Heart left ventricle (tissue), 16 donors: ENCODE measurements at places on chromosomes 11 and 22.
A peak's percentile ranks its signal among the peaks of the same experiment; 100 is the strongest.

- DNase-seq, result no peak
Observed at GRCh38 chr22:29815580-29815979, 22.5 kb downstream of the ASCC2 start.

GRCh38 chr22:29479417-29480261 lies at the start of gene NEFH:
Gene NEFH, plus strand, starts transcription at chr22:29480218. Its CDS starts 45 bp downstream, at chr22:29480263.
- no peak for DNase-seq

DNA sequence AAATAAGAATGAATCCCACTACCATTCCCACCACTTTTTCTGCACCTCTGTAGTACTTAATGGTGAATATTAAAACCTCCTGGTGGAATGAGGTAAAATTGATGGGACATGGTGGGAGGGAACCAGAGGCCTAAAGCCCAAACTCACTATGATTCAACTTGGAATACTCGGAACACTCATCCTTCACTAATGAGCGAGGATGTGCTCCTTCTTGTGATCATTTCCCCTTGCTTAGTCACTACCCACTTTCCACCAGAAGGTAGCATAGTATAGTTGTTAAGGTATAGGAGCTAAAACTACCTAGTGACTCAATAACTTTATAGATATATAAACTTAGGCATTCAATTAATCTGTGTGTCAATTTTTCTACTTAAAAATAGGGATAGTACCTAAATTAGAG lies 728.9 kb downstream of the OPCML start:
- no peak for DNase-seq

DNA sequence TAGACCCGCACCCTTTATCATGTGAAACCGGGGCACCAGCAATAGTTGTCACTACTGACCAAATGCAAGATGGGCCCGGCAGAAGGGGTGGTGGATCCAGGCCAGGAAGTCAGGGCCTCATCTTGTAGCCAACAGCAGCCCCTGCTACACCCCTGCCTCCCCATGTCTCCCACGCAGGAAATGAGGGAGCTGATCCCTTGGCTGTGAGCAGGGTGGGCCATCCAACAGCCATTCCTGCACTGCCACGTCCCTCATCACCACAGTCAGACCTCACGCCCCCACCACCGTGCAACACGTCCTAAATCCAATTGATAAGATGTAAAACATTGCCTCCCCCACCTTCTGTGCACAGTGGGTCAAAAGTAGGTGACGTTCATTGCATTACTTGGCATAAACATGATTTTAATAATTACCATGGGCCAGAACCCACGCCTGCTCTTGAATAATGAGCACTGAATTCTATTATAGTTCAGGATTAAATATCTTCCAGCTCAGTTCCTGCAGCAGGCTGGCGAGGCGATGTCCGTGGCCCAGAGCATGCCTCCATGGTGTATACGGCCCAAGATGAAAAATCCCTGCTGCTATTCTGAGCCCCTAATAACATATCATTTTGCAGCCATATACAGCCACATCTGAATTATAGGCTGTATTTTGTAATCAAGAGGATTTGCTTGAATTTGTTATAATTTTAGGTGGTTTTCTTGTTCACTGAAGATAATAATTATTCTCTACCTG lies 1373.8 kb downstream of the BRD1 start:
- DNase-seq, result no peak

GRCh38 chr11:42170601-42171000 lies 711.1 kb upstream of the LRRC4C start:
- DNase-seq, result no peak

- no peak for DNase-seq
Observed at GRCh38 chr22:19554834-19555404, 30.7 kb upstream of the CLDN5 start.

GRCh38 chr11:36300650-36301049 lies 4.6 kb downstream of the PRR5L start:
- DNase-seq, result peak; percentile 58

DNA sequence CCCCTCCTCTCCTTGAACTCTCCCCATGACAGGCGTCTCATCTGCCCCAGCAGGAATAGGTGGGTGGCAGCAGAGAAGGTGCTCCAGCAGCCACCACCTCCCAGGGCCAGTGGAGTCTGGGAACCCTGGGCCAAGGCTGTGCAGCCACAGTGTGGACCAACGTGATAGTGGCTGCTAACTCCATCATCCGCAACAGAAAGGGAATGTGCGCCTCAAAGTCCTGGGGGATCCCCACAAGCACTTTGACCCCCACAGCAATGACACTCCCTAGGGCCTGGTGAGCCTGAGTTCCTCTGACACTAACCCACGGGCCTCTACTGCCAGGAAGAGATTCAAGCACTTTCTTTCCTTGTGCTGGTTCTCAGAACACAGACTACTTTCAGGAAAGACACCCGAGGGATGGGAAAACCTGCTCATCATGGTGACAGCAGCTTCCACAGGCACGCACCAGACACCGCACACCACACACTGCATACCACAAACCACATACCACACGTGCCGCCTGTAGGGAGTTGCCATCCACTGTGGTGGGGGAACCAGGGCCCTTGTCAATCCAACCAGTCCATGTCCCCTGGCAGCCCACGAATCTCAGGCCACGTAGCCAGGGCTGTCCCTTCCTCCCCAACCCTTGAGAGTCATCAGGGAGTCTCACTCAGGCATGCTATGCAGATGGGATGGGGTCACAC lies 3.4 kb upstream of the SLC25A1 start:
- DNase-seq, result no peak

DNA sequence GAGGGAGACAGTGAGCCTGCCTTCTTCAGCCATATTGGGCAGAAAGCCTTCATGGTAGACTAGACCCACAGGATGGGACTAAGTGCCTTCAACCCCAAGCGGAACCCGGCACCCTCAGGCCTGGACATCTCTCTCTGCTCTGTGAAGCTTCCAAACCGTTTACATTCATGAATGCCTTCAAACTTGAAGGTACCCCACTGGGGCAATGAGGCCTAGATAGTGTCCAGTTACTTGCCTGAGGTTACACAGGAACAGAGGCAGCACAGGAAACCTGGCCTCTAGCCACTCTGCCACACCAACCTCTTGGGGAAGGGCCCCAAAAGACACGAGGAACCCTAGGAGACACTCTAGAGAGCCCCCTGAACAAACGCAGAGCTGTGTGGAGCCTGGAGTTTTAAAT lies 14.5 kb upstream of the CYP2R1 start:
- DNase-seq, result no peak
